NCI-H1417 (cell line): ENCODE measurements at places on chromosomes 3 and 15.

DNA sequence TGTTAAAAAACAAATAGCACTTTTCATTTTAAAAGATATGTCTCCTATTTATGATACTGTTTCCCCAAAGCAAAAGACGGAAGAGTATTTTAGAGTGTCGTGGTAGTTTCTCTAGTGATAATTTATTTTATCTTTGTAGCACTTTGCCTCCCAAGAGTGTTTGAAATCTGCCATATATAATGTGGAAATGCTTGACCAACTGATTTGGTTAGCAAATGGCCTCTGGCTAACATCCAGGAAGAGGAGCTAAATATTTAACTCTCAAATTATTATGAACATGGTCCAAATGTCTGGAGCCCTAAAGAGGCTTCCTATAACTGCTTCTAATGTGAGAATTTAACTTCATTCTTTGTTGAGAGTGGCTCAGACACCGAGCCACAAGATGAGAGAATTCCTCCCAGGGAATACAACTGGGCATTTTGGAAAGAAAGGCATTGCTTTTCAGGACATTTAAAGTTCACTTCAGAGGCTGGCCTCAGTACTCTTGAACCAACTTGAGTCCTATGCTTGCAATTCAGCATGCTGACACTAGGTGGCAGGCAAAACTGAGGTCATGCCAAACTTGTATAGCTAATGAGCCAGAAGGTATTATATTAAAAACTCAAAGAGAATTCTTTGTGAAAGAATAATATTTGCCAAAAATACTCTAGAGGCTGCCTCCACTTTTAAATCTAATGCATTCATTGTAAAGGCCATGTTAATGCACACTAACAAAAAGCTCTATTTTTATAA is 104.5 kb downstream of the RARB start:
- no peak for DNase-seq

- DNase-seq = no peak
Measured at GRCh38 chr15:56774356-56774755, 41.0 kb upstream of the ZNF280D start.

DNA sequence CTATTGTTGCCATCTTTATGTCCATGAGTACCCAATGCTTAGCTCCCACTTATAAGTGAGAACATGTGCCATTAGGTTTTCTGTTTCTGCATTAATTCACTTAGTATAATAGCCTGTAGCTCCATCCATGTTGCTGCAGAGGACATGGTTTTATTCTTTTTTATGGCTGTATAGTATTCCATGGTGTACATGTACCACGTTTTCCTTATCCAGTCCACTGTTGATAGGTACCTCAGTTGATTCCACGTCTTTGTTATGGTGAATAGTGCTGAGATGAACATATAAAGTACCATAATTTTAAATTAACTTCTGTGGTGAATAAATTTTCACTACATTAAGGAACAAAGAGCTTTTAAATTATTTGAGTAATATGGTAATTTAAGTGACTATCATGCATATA is 150.4 kb upstream of the BFSP2 start:
- DNase-seq = no peak

GRCh38 chr3:190038050-190038933 is 82.4 kb downstream of the P3H2 start:
- no peak for DNase-seq

DNA sequence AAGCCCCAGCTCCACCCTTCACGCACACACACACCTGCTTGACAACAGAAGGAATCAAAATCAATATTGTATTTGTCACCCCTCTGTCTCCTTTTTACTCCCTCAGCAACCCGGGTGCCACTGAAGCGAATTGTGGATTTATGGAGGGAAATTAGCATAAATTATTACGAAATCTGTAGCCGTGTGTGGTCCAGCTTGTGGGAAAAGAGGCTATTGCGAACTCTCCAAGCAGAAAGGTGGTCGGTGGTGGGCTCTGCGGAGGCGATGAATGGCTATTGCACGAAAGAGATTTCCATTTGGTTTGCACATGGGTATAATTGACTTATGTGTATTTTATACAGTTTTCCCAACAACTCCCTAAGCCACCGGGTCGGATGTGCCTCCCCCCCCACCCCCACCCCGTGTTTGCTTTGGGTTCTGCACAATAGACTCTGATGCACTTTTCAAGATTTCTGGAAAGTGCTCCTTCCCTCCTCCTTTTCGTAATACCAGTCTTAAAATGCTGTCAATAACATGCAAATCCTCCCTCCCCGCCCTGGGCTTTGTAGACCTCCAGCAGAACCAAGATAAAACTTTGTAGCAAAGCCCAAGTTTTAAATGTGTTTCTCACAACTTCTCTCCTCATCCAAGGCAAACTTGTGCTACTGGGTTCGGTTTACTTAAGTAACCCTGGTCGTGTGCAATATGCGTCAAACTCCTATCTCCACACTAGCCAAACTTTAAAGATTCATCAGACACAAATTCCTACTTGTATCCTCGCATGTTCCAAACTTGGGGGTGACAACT is 3.1 kb upstream of the FOXB1 start:
- DNase-seq = no peak

DNA sequence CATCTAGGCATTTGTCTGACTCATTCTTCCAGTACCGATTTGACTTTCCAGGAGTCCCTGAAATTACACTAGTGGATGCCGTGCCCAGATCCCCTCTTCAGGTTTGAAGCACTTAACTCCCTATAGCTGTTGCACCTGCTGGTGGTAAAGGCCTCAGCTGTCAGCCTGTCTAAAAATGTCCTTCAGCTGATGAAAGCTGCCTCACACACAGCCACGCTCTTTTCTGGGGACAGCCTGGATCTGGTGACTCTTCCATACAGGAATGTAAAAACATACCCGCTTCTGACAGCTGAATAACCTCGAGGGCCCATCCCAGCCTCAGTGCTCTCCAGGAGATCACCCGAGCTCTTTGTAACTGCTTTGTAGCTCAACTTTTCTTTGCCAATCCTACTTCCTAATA is 534.1 kb upstream of the GRM7 start:
- peak; percentile 27 for DNase-seq

DNA sequence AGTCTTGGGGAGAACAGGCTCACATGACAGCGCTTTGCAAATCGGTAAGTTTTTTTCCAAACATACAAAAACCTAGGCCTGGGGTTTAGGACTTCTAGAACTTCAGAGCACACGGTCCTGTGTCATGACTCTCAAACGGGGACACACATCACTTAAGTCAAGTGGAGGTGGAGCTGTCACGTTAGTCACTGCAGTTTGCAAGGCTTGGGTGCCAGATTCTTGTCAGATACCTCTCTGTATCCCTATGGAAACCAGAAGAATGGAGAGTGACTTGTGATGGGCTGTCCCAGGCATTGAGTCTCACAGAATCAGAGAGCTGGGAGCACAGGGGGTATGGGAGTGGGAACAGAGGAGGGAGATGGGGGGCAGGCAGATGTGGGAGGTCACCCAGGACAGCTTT is 64.8 kb downstream of the DUT start:
- DNase-seq = no peak

DNA sequence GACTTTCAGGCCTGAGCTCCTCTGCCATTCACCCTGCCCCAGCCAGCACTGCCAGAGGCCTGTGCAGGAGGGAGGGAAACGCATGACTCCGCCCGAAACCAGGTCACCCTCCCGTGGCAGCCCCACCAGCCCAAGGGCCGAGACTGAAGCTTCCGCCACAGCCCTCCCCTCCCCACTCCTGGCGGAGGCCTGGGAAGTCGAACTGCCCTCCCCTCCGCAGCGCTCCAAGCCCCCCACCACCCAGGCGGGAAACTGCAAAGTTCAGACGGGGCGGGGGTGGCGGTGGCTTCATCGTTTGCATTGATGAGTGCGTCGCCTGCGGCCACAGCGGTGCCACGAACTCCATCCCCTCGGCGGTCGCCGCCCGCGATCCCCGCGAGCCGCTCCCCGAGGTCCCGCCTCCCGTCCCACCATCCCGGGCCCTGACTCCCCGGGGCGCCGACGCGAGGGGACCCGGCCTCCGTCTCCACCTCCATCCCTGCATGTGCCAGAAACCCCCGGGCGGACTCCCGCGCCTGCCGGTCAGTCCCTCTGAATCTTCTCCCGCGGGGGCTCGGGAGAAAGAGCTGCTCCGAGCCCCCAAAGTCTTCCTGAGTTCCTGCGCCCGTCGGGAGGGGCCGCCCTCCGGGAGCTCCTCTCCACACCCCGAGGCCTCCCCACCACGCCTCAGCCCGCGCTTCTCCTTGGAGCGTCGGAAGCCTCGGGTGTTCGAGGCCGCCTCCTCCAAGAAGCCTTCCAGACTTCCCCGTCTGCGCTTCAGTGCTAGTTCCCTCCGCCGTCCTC is 698 bp downstream of the MELTF start:
- DNase-seq = no peak

- no peak for DNase-seq
Measured at GRCh38 chr3:14482271-14482721, 57.8 kb downstream of the GRIP2 start.

- DNase-seq = no peak
Measured at GRCh38 chr3:127063916-127064315, 81.0 kb downstream of the PLXNA1 start.

DNA sequence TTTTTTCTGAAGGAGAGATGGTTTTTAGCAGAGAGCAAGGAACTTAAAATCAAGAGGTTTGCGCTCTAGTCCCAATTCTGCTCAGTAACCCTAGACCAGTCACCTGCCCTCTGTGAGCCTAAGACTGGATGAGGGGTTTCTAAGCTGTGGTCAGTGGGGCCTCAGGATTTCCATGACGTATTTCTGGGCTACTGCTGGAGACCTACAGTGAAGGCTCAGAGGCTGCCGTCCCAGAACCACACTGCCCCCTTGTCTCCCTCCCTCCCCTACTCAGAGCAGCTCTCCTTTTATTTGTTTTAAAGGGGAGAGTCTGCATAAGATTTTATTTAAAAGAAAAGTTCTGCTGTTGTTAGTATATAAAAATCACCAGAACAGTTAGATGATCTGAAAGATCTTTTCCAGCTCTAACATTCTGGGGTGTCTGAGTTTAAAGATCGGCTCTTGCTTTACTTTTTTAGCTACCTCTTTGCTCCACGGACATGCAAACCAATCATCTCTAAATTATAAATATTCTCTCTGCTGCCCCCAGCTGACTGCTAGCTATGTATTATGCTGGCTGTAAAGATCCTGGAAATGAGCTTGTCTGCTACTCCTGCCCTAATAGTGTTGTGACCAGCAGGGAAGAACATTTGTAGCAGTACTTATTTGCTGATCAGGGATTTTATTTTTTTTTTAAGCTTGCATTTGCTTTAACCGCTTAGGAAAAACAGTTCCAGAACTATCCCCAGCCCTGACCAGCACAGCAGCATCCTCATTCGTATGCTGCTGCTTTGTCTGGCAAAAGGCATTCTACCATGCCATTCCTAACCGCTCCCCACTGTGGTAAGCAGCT is 28.6 kb upstream of the NDUFB4 start:
- no peak for DNase-seq

DNA sequence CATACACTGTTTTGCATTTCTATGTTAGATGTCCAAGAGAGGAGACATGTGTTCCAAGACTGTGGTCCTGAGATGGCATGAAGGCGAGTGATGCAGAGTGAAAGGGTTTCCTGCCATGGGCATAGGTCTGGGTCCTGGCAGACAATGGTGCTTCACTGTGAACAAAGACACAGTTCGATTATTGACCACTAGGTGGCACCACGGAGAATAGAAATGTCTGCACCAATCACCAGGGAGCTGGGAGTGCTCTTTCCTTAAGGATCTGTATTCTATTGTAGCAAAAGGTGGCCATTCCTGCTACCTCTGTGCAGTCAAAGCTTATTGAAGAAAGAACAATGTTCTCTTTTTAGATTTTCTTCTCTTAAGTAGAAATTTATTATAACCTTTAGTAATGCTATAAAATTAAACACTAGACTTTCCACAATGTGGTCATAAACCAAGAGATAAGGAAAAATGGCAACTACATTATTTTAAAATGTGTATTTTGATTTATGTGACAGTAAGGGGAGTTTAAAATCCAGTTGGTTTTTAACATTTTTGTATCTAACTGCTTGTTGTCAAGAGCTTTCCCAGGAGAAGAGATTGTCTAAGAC is 88.7 kb downstream of the GABRG3 start:
- DNase-seq = peak; percentile 54
